ENCODE measurements at places on chromosomes 1 and 21. TPM values are rescaled to one million over a fixed set of nuclear protein-coding genes. Genes with fewer than 3 reads are reported as not detected.

PLEKHN1 gene
- 0.56 TPM for total RNA-seq

SYNC gene
- 9.0 TPM for total RNA-seq

RSPH1 gene
- 10.4 TPM for total RNA-seq

DNA sequence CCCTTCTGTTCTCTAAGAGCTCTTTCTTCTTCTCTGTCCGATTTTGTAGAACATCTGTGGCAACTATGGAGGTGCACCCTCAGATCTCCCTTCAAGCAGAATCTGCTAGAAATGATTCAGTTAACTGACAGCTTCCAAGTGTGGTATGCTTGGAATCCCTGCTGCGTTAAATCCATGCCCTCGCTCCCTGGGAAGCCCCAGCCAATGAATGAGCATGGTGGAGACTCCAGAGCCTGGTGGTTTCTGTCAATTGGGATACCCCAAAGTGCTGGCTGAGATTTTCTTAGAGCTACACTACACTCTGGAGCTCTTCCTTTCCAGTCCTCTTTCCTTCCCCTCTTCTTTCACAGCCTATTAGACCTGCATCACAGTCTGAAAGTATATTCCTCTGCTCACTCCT lies 116.3 kb upstream of the C1orf21 start:
- DNase-seq = no peak
- no peak overlapping the region for H3K4me3 ChIP-seq
- H3K4me1 ChIP-seq = no peaks in the 10 kb centered on the region
- H3K27ac ChIP-seq = no peak overlapping the region

- no peaks in the 10 kb centered on the region for H3K4me1 ChIP-seq
- no peak overlapping the region for H3K27ac ChIP-seq
- H3K27me3 ChIP-seq = no peaks in the 10 kb centered on the region
- no peak overlapping the region for H3K4me3 ChIP-seq
- DNase-seq = no peak
Observed at GRCh38 chr21:41684381-41685245, 82.2 kb downstream of the RIPK4 start.

- no peaks in the 10 kb centered on the region for H3K36me3 ChIP-seq
- H3K4me1 ChIP-seq = no peaks in the 10 kb centered on the region
- no peak for DNase-seq
- H3K4me3 ChIP-seq = no peak overlapping the region
Observed at GRCh38 chr21:44521928-44522752, 17.9 kb downstream of the KRTAP10-1 start.

GRCh38 chr1:167912294-167912693 lies 1.6 kb downstream of the ADCY10 start:
- H3K4me1 ChIP-seq = no peaks in the 10 kb centered on the region
- no peaks in the 10 kb centered on the region for H3K36me3 ChIP-seq
- no peak for DNase-seq
- no peak overlapping the region for H3K27ac ChIP-seq

GRCh38 chr1:54278941-54279422 lies 79.0 kb downstream of the MRPL37 start:
- H3K27ac ChIP-seq = peak overlapping the region; percentile 93
- DNase-seq = no peak
- no peaks in the 10 kb centered on the region for H3K27me3 ChIP-seq
- peaks cover 81% of the 10 kb centered on the region for H3K4me1 ChIP-seq
- H3K4me3 ChIP-seq = no peak overlapping the region
- H3K36me3 ChIP-seq = no peaks in the 10 kb centered on the region

DNA sequence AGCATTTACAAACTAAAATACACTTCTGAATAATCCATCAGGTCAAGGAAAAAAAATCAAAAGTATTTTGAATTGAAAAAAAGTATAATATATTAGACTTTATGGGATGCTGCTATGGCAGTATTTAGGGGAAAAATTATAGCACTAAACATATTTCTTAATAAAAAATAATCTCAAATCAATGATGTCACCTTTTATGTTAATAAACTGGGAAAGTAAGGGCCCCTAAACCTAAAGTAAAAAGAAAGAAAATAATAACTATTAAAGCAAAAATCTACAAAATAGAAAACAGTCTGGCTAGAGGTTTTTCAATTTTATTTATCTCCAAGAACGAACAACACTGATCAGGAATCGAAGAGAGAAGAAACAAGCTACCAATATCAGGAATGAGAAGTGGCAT lies 160.8 kb upstream of the PLXNA2 start:
- H3K27ac ChIP-seq = no peak overlapping the region
- H3K36me3 ChIP-seq = no peaks in the 10 kb centered on the region
- no peak for DNase-seq
- H3K4me3 ChIP-seq = no peak overlapping the region
- H3K4me1 ChIP-seq = no peaks in the 10 kb centered on the region
- H3K27me3 ChIP-seq = no peaks in the 10 kb centered on the region
